ENCODE measurements at places on chromosomes 12 and 14.

GRCh38 chr12:45268672-45269411 lies 52.9 kb downstream of the ANO6 start:
- DNase-seq, result peak; percentile 4

- DNase-seq, result peak; percentile 54
Measured at GRCh38 chr14:98177551-98177950, 1094.4 kb downstream of the BCL11B start.

DNA sequence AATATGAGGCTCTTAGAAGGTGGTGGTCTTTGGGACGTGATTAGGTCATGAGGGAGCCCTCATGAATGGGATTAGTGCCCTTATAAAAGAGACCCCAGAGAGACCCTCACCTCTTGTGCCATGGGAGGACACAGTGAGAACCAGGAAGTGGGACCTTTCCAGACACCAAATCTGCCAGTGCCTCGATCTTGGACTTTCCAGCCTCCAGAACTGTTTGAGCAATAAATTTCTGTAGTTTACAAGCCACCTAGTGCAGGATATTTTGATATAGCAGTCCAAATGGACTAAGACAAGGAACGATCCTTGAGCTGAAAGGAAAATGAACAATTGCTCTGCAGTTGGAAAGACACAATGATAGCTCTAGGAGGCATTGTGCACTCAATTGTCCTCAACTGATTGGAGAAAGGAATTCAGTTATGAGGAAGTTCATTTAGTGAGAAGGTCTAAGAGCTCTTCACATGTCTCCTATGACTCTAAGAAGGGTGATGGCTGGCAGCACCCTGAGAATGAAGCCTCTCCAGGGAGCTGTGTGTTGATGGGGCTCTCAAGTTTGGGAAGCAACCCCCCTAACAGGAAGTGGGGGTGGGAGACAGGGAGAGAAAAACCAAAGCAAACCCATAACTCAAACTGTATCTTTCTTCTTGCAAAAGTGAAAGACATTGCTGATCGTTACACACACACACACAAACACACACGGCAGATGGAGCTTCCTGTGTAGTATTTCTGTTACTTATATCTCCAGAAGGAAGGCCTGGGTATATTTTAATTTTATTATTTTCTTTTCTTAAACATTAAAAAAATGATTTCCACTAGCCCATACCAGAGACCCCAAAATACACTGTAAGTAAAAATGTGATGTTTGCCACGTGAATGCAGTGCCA lies 21.0 kb downstream of the CHST11 start:
- DNase-seq, result no peak

DNA sequence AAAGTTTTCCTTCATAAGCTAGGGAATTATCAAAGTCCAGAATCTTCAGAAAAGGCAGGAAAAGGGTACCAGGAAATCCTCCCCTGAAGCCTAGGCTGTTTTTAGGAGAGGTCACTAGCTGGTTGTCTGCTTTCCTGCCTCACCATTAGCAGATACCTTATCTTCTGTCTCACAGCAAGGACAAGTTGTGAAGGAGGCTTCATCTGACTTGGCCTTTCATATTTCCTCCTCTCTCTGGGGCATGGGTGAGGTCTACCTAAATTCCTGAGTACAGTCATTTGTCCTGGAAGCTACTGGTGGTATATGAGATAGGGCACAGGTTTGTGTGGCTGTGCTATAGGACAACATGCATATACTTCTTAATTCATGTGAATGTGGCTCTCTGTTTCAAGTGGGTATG lies 2.3 kb downstream of the FOXJ2 start:
- DNase-seq, result no peak

- peak; percentile 70 for DNase-seq
Measured at GRCh38 chr12:4506870-4507269, 31.8 kb upstream of the RAD51AP1 start.

DNA sequence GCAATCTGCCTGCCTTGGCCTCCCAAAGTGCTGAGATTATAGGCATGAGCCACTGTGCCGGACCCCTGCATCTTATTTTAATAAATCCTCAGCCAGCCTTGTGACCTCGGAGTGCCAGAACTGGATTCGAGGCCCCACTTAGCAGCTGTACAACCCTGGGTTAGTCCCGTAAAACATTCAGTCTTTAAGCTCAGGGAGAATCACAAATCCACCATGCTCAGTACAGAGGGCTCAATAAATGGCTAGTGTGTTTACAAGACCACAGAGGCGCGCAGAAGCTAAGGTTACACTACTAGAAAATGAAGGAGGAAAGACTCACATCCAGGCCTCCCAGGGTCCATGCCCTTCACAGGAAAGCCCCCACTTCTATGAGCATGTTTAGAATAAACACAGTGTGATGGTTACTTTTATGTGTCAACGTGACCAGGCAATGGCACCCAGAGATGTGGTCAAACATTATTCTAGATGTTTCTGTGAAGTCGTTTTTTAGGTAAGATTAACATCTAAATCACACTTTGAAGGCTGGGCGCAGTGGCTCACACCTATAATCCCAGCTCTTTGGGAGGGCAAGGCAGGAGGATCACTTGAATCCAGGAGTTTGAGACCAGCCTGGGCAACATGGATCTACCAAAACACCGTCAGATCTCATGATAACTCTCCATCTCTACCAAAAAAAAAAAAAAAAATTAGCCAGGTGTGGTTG lies 55.3 kb downstream of the CLMN start:
- DNase-seq, result no peak

DNA sequence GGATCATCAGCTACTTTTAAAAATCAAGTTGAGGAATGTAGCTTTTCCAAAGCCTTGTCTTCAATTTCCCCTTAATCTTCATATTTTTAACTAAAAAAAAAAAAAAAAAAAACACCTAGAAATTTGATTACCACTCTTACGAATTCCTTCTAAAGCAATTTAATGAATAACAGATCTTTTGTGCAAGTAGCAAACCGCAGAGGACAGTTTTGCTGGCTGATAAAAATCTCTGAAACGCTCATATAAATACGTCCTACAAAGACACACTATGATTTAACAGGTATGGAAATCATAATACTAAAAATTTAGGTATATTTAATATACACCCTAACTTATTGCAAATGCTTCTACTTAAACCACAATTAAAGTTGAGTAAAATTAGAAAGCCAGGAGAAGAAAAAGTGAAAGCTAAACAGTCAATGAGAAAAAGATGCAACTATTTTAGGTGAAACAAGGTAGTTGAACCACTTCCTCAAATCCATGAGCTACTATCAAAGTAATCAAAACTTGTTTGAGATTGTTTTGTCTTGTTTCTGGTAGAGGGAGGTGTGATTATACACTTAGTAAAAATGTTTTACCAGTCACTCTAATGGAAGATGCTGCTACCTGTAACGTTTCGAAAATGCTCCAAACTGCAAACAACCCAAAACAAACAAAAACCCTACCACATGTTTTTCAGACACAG lies 2.2 kb downstream of the PAWR start:
- no peak for DNase-seq

- peak; percentile 87 for DNase-seq
Measured at GRCh38 chr12:104381731-104382480, 74.8 kb upstream of the CHST11 start.

DNA sequence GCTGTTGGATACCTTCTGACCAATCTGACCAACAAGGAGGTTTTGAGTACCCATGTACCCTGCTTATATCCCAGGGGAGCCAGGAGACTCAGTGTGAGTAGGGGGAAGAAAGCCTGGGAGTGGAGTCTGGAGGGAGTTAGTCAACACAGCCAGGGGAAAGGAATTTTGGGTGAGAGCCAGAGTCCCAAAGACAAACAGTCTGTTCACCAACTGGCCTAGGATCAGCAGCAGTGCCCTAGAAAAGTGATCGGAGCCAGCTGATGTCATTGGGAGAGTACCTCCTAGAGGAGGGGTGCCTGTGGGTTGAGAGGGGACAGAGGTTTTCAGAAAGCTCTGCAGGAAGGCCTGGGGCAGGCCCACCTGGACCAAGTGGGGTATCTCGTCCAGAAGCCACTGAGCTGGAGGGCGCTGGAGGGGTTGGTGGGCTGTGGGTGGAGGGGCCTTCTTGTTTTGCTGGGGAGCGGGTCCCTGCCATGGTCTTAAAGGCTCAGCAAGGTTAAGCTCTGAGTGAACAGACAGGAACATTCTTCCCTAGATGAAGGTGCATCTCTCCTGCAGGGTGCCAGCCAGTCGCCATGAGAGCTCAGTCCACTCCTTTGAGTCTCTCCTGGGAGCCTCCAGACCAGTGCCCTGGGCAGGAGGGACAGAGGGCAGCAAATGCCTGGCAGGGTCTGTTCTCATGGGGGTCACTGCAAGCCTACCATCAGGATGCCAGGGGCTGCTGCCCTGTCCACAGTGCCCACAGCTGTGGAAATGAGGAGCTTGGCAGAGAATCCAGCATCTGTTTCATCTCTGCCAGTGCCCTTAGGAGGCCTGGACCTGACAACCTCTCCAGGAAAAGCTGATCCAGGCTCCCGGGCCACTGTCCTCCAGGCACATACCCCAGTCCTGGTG lies 63.6 kb downstream of the CHGA start:
- DNase-seq, result no peak

DNA sequence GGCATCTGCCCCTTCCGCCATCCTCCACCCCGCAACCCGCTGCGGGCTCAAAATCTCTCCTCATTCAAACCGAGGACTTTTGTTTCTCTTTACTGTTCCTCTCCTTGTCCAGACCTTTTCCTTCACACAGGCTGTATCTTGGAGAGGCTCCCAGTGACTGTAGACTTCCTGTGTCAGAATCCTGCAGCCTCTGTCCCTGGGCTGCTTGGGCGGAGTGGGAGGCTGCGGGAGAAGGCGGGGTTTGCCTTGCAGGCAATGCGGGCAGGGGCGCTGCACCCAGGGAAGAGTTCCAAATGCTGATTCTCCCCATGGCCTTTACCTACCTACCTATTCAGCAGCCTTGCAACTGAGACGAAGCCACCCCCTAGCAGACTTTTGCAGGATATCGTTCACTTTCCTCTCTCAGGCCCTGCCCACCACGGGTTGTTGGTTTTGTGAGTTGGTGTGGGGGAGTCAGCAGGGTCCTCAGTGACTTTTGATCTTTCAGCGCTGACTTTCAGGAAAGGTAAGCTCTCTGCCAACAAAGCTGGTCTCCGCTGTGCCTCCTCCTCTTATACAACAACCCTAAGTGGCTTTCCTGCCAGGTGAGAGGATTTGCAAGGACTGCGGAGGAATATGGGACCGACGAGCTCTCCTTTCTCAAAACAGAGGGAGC lies 79.0 kb upstream of the KCNA1 start:
- DNase-seq, result no peak

DNA sequence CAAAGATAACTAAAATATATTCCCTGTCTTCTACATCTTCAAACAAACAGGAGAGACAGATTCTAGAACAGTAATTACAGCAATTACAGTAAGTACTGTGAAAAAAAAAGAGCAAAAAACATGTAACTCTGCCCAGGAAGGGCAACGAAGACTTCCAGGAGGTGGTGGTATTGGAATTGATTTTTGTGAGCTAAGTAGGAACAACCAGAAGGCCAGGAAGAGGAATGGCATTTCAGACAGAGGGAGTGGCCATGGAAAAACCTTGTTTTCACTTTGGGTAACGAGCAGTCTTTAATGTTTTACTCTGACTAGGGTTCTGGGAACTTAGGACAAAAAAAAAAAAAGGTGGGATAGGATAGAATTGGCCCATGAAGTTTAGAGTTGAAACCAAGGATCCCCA lies 196.3 kb upstream of the PLEKHG7 start:
- DNase-seq, result no peak

- DNase-seq, result no peak
Measured at GRCh38 chr12:88522961-88523360, 57.3 kb downstream of the KITLG start.

GRCh38 chr12:55697686-55698085 lies 10.0 kb downstream of the ITGA7 start:
- DNase-seq, result no peak

- DNase-seq, result peak; percentile 38
Measured at GRCh38 chr12:120006258-120006975, 17.4 kb downstream of the BICDL1 start.

DNA sequence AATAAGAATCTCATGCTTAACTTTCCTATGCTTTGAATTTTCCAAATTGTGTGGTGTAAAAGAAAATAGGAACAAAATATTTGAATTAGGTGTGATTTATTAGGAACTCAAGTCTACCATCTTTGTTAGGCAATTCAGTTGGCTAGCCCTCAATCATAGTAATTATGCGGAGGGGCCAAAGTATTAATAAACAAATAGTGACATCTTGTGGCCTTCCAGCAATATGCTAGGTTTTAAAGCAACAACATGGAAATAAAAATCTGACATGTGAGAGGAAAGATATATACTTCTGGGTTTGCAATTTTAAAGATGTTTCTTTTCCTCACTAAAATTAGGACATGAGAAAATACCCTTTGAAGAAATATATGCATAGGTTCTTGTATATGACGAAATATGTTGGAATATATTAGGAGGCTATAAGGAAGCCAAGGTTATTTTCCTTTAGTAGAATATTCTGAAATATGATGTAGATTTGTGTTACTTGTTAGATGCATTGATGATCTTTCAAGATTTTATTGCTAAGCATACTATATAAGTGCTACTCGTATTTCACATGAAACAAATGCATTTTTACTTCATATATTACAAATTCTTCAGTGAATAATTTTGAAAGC lies 200.4 kb downstream of the PTPRO start:
- DNase-seq, result peak; percentile 14

DNA sequence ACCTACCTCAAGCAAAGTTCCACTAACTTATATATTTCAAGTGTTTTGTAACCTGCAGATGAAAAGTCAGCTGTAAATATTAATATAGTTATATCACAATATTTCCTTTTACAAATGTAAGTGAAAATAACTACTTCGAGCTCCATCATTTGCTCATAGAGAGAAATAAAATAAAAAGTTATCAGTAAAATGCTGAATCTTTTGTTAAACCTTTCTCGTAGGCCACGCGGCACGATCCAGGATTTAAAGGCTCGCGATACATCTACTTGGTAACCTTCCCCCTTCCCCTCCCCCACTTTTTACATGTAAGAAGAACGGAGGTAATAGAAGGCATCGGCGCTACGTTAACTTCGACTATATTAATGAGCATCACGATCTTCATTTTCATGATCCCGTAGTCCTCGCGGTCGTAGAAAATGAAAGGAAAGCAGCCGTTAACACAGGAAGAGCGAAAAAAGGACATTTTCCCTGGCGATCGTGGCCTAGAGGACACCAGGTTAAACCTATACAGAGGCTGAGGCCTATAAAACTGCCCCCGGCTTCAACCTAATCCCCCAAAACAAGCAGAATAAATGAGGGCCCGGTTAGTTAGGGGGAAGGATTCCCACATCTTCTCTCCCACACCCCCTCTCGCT lies 508 bp downstream of the HNRNPC start:
- DNase-seq, result peak; percentile 39

- no peak for DNase-seq
Measured at GRCh38 chr14:26213846-26214575, 383.8 kb downstream of the NOVA1 start.

- DNase-seq, result no peak
Measured at GRCh38 chr12:69966839-69967238, 141.8 kb downstream of the MYRFL start.

- DNase-seq, result no peak
Measured at GRCh38 chr14:101723061-101723595, 38.4 kb upstream of the PPP2R5C start.

Data from CD4-positive, alpha-beta T cell treated with Interleukin-15 for 4 hours (primary cell).